ENCODE measurements at places on chromosomes 5 and 9. TPM values are rescaled to one million over a fixed set of nuclear protein-coding genes. Genes with fewer than 3 reads are reported as not detected.

RGP1 gene
- total RNA-seq: 15.8 TPM

NDST1 gene
- total RNA-seq: 58.6 TPM

MAP1B gene
- total RNA-seq: 75.1 TPM

GRCh38 chr9:104107799-104108198 is 13.7 kb downstream of the SMC2 start:
- no peak for DNase-seq

DNA sequence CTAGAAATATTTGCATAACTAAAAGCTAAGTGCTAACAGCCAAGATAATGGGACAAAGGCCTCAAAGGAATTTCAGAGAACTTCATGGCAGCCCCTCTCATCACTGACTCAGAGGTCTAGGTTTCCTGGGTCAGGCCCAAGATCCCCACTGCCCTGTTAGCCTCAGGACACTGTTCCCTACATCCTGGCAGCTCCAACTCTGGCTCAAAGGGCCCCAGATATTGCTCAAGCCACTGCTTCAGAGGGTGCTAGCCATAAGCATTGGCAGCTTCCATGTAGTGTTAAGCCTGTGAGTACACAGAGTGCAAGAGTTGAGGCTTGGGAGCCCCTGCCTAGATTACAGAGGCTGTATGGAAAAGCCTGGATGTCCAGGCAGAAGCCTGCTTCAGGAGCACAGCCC is 998.1 kb downstream of the TLE1 start:
- peak; percentile 1 for DNase-seq

GRCh38 chr5:151086192-151086869 is 5.5 kb upstream of the TNIP1 start:
- DNase-seq: no peak

DNA sequence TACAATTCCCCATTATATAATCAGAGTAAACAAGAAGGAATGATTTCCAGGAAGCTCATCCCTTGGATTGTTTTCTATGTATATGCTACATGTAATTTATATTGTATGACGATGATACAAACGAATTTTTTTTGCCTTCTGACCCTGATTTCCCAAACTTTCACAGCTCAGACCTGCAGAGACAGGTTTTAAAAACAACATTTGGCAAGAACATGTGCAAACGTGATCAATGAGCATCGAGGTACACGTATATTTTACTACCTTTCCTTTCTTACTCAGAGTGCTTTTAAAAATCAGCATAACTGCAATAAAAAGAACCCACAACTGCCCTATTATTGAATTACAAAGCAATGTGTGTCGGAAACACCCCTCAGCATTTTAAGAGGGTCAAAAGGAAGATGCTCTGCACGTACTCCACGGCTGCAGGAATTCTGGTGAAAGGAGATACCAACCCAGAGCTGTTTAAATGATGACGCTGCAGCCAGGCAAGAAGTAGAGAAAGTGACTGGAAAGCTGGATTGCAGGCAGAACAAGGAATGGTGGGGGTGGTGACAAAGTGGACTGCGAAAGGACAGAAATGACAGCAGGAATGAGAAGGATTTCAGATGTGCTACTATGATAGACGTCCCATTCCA is 533.5 kb downstream of the RAB3C start:
- DNase-seq: no peak

- no peak for DNase-seq
Observed at GRCh38 chr9:121249563-121249962, 18.4 kb upstream of the GSN start.

GRCh38 chr5:82597437-82597836 is 319.3 kb upstream of the RPS23 start:
- DNase-seq: no peak

GRCh38 chr9:6096821-6097220 is 81.4 kb upstream of the RANBP6 start:
- DNase-seq: peak; percentile 83

GRCh38 chr5:145203193-145203592 is 631.9 kb downstream of the PRELID2 start:
- peak; percentile 62 for DNase-seq
